Kasumi-1 (cell line): ENCODE measurements at places on chromosomes 1 and 21.

DNA sequence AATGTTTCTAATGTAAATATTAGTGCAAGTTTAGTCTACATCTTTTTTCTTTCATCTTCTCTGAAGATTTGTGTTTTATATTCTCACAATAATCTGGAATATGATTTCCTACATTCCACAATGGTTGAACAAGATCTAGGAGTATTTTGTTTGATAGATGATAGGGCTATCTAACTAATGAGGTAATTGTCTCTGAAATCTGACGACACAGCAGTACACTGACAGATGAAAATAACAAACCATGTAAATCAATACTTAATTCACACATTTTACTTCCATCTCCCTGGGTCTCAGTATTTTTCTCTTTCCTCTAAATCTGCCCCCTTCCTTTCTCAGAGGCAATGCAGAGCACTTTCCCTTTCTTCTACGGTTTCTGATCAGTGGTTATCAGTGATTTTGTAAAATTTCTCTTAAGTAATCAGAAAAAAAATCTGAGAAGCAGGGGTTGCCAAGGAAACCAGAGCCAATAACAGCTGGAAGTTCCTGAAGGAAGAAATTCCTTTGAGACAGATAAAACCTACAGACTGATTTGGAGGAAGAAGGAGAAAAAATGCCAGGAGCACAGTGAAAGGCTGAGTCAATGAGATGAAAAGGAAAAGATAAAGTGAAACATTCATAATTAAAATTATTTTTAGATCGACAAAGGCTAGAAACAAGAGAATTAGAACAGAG is 7.3 kb upstream of the ANKRD13C start:
- no peak for DNase-seq

GRCh38 chr1:208069317-208069716 is 158.4 kb upstream of the CD34 start:
- no peak for DNase-seq

- no peak for DNase-seq
These were observed 6.7 kb upstream of the ADARB1 start for GRCh38 chr21:45067462-45068285.

DNA sequence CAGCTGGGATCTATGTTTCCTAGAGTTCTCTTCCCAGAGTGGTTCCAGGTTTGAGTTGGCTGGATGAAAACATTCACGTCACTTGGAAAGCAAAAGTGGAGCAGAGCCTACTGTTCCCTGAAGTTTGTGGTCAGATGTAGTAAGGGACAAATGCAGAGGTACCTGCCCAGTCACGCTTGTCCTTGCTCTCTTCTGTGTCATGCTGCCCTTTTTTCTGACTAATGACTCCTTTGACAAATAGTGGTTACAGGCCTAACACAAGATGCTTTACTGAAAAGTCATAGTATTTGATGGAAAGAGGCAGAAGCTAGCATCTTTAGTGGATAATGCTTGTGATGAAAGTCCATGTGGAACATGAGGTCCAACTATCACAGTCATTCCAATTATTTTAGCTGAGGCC is 881.4 kb upstream of the B3GALT2 start:
- DNase-seq = no peak

DNA sequence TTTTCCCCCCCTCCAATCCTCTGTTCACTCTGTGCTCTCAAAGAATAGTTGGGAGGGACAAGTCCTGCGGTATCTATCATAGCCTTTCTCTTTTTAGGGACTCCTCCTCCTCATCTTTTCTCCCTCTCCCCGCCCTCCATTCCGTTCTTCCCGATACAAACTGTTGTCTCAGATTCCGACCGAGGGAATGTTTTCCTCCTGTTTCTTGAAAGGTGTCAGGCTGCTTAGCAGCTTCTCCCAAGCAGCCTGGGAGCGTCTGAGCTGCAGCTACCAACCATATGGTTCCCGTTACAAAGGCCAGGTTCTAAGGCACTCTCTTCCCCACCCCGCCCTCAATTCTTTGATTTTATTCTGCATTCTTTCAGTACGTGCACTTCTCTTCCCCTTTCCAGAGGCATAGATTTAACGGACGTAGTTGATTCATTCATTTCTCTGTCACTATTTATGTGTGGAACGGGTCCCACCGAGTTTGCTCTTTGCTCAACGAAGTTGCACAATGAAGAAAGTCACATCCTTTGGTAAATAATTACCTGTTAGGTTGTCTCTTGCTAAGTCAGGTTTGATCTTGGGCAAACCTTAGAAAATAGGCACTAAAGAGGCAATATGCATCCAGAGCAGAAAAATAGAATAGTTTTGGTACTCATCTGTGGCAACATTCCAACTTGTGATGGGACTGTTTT is 2.8 kb downstream of the ADGRL2 start:
- no peak for DNase-seq

- no peak for DNase-seq
These were observed 63.4 kb downstream of the TRIM11 start for GRCh38 chr1:228343191-228343661.

GRCh38 chr1:211326528-211327345 is at the start of gene TRAF5:
TRAF5 (plus strand) TSS chr1:211326833; CDS start chr1:211353240, 26,407 bp downstream.
- DNase-seq = no peak
